ENCODE measurements at places on chromosomes 13 and 19. TPM values are rescaled to one million over a fixed set of nuclear protein-coding genes. Genes with fewer than 3 reads are reported as not detected.

KLF1 gene
- 0.05 TPM for total RNA-seq

LILRB5 gene
- 0.06 TPM for total RNA-seq

FFAR3 gene
- not detected for total RNA-seq

DACH1 gene
- not detected for total RNA-seq

TUBB4A gene
- total RNA-seq: 4.6 TPM

FGF14 gene
- total RNA-seq: not detected

IZUMO1 gene
- total RNA-seq: not detected

NRTN gene
- 0.48 TPM for total RNA-seq

ZNF581 gene
- 52.1 TPM for total RNA-seq

ONECUT3 gene
- not detected for total RNA-seq

ZSCAN1 gene
- not detected for total RNA-seq

NLRP9 gene
- total RNA-seq: not detected

CNN1 gene
- total RNA-seq: 0.45 TPM

ZNF547 gene
- 1.7 TPM for total RNA-seq

ZNF793 gene
- total RNA-seq: 0.05 TPM

SLC10A2 gene
- total RNA-seq: not detected

ZNF699 gene
- 1.6 TPM for total RNA-seq

HSPB6 gene
- total RNA-seq: 0.27 TPM

IGFLR1 gene
- total RNA-seq: 14.2 TPM

TEX26 gene
- total RNA-seq: not detected

GPR12 gene
- not detected for total RNA-seq

SIGLEC12 gene
- not detected for total RNA-seq

ZNF99 gene
- not detected for total RNA-seq

TNFSF9 gene
- total RNA-seq: 6.3 TPM

TLE6 gene
- total RNA-seq: 3.4 TPM

ZNF433 gene
- total RNA-seq: not detected

FPR2 gene
- total RNA-seq: not detected

KLK12 gene
- total RNA-seq: not detected

TMEM150B gene
- total RNA-seq: not detected

SNRNP70 gene
- total RNA-seq: 337 TPM

ZNF649 gene
- total RNA-seq: 0.15 TPM

ZNF888 gene
- not detected for total RNA-seq

GTF3A gene
- total RNA-seq: 94.8 TPM

ZNF616 gene
- total RNA-seq: 1.2 TPM

NKG7 gene
- not detected for total RNA-seq

DACT3 gene
- 0.39 TPM for total RNA-seq

CCDC169 gene
- total RNA-seq: 0.35 TPM

RXFP2 gene
- total RNA-seq: not detected

PSG6 gene
- total RNA-seq: not detected

AP1M2 gene
- total RNA-seq: 27.7 TPM

SHKBP1 gene
- total RNA-seq: 145 TPM

ETFB gene
- 240 TPM for total RNA-seq

C3 gene
- total RNA-seq: 45.2 TPM

EBPL gene
- 74.3 TPM for total RNA-seq

CCDC9 gene
- 25.5 TPM for total RNA-seq

GDF15 gene
- 63.2 TPM for total RNA-seq

ZNF223 gene
- total RNA-seq: 2.7 TPM

NOTCH3 gene
- total RNA-seq: 7.9 TPM

ANGPTL8 gene
- total RNA-seq: not detected

ECSIT gene
- total RNA-seq: 33.6 TPM

PTPRH gene
- total RNA-seq: 5.3 TPM

KLK4 gene
- 0.08 TPM for total RNA-seq

ZSCAN4 gene
- not detected for total RNA-seq

URAD gene
- not detected for total RNA-seq

CYP2A7 gene
- total RNA-seq: not detected

ICAM5 gene
- total RNA-seq: 1.1 TPM

ZNF677 gene
- total RNA-seq: not detected
